Brain (organoid and tissue), 16 donors: ENCODE measurements at places on chromosomes 3 and 15.

GRCh38 chr15:40372981-40373380 is 9.5 kb upstream of the KNSTRN start:
- DNase-seq: no peak

DNA sequence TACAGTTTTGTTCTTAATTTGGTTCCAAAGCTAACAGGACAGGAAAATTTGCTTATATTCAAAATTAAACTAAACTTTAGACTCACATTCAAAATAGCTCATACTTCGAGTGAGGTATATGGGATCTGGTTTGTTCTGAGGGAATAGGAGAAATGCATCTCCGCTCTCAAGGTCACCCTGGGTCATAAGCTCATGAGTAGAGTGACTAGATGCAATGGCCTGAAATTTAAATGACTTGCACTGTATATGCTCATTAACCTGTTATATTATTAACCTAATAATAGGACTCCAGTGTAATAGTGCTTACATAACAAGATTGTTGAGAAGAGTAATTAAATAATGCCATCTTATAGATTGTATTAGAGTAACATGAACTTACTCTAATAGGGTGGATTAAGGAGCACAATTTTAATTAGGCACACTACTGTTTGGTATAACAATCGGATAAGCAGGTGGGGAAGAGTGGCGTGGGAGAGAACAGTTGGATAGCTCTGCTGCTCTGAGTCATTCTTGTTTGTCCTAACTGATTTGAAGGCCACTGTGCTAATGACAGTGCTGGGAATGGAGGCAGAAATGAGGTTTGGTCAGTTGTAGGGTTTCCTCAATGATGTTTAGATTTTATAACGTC is 5.2 kb downstream of the NKTR start:
- DNase-seq: no peak

GRCh38 chr15:98904544-98904943 is 103.0 kb downstream of the PGPEP1L start:
- peak; percentile 59 for DNase-seq

DNA sequence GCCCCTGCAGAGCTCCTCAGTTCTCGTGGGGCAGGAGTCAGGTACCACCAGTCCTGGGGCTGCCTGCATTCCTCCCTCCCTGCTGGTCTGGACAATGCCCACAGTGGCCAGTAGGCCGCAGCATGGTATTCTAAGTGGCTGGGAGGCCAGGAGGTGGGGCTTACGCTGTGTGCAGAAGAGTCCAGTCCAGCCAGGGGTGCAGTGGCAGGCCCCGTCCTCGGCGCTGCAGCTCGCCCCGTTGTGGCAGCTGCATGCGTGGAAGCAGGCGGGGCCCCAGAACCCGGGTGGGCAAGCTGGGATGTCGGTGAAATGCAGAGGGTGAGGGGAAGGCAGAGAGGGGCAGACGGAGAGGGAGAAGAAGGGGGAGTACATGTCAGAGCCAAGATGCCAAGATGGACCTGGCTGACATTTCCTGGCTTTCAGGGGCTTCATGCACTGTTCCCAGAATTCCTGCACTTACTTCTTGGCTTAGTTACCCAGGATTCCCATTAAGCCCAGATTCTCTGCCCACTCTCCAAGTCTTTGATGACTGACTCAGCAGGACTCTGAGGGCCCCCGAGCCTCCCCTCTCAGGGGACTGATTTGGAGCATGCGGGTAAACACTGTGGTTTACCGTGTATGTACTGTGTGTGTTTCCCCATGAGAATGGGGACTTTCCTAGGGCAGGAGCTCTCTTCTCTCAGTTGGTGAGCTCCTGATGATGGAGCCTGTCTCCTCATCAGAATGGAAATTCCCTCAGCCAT is 47.5 kb downstream of the RAB11A start:
- peak; percentile 74 for DNase-seq

DNA sequence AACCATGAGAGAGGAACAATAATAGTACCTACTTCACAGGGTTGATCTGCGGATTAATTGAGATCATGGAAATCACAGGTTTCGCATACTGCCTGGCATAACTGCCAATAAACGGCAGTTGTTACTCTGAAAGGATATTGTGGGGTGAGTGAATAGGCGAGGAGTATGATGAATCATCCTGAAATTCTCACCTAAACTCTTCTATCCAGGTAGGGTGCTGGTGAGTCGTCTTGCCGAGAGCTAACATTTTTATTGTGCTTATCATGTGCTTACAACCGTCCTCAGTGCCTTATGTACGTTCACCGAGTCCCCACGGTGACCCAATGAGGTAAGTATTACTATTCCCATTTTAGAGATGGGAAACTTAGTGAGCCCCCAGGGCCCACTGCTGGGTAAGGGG is 52.4 kb upstream of the SRGAP3 start:
- DNase-seq: no peak

DNA sequence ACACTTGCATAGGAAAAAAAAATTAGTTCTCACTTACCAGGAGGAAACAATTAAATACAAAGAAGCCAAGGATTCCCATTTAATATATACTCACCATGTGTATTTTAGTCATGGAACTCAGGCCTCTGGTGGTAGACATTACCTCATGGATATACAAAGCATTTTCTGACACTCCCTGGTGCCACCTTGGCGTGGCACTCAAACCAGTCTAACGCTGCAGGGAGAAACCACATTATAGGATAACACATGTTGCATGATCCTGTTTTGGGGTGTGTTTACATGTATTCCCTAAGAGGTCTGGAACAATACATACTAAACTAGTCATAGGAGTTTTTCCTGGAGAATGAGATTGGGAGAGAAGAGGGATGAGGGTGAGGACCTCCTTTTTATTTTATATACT is 5.9 kb upstream of the RTF1 start:
- DNase-seq: no peak

- peak; percentile 65 for DNase-seq
Observed at GRCh38 chr15:66619152-66619903, 53.5 kb upstream of the LCTL start.

DNA sequence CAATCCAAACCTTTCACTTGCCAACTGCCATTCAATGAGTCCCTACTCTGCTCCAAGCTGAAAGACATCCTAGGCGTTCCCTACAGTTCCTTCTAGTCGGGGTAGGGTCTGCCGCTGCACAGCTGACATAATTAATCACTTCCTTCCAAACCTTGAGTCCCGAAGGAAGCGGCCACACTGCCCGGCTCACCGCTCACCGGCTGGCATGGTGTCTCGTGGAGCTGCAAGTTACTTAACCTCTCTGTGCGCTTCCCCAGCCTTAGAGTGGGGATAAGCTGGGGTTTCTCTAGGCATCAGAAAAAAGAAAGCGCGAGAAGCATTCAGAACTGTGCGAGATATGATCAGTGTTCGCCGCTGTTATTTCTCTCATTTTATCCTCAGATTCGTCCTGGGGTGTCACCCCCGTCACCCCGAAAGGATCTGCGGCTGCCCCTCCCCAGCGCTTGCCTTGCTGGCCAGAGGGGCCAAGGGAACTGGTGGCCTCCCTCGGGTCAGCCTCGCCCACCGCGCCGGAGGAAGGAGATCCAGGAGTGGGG is 748 bp downstream of the MRPS25 start:
- peak; percentile 23 for DNase-seq

GRCh38 chr3:68664276-68664675 is 268.1 kb downstream of the TAFA4 start:
- no peak for DNase-seq

GRCh38 chr3:146390957-146391356 is 78.4 kb downstream of the PLSCR2 start:
- no peak for DNase-seq
